Tibial nerve (tissue), 4 donors: ENCODE measurements at places on chromosomes 7 and 10. TPM values are rescaled to one million over a fixed set of nuclear protein-coding genes. Genes with fewer than 3 reads are reported as not detected.

DNA sequence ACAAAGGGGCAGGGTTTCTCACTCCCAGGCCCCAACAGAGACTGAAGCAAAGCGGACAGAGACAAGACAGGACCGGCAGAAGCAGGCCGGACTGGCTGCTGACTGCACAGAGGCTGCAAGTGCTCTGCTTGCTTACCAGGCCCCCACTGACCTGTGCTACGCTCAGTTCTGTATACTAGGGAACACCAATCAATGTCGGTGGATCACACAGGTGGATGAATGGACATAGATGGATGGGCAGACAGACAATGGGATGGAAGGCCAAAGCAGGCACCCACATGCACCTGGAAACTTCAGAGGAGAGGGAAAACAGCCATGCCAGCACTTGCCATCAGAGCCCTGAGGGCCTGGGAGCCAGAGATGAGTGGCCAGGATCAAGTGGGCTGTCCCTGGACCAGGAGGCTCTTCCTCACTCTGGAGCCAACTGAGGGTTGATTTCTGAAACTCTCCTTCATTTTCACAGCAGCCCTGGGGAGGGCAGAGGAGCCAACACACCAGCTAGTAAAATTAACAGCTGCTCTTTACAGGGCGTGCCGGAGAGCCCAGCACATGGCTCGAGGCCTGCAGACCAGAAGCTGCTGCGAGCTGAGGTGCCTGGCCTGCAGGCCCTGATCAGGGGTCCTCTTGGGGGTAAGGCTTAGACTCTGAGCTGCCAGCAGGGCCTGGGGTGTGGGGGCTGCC, 243.6 kb downstream of the KCNMA1 start:
- no peak overlapping the region for H3K27ac ChIP-seq
- H3K4me1 ChIP-seq: peaks cover 9% of the 10 kb centered on the region
- H3K36me3 ChIP-seq: no peaks in the 10 kb centered on the region
- no peak overlapping the region for H3K4me3 ChIP-seq
- no peaks in the 10 kb centered on the region for H3K27me3 ChIP-seq
- no peak for DNase-seq

DNA sequence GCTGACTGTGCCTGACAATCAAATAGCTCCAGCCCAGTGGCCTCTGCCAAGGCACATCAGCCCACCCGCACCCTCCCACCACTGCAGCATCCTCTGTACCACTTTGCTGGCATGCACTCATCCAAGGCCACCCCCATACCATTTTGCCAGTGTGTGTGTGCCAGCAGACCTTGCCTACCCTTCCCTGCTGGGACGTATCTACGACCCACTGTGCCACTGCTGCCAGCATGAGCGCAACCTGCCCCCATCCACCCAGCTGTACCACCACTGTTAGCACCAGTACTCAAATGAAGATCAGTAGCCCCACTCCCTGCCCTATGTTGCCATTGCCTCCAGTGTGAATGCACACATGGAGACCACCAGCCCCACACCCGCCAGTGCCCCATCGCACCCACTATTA, 149.4 kb upstream of the PTN start:
- no peaks in the 10 kb centered on the region for H3K4me1 ChIP-seq
- no peaks in the 10 kb centered on the region for H3K36me3 ChIP-seq
- H3K27me3 ChIP-seq: no peaks in the 10 kb centered on the region
- DNase-seq: no peak

GRCh38 chr10:91206837-91207474, 13.5 kb upstream of the PCGF5 start:
- H3K27ac ChIP-seq: no peak overlapping the region
- peaks cover 38% of the 10 kb centered on the region for H3K4me1 ChIP-seq
- no peaks in the 10 kb centered on the region for H3K27me3 ChIP-seq
- H3K36me3 ChIP-seq: no peaks in the 10 kb centered on the region
- no peak for DNase-seq

- H3K4me1 ChIP-seq: no peaks in the 10 kb centered on the region
- no peak overlapping the region for H3K27ac ChIP-seq
- no peak for DNase-seq
- H3K36me3 ChIP-seq: no peaks in the 10 kb centered on the region
- H3K27me3 ChIP-seq: no peaks in the 10 kb centered on the region
Measured at GRCh38 chr7:120986650-120987049, 1.9 kb upstream of the CPED1 start.

GRCh38 chr7:149719912-149720335, 53.5 kb downstream of the ZNF467 start:
- DNase-seq: no peak
- peaks cover 56% of the 10 kb centered on the region for H3K36me3 ChIP-seq
- peaks cover 51% of the 10 kb centered on the region for H3K4me1 ChIP-seq
- no peaks in the 10 kb centered on the region for H3K27me3 ChIP-seq
- peak overlapping the region; percentile 88 for H3K27ac ChIP-seq

The SRRM3 gene
- 0.22 TPM for total RNA-seq

The AQP1 gene
- total RNA-seq: 675 TPM

The HTR7 gene
- total RNA-seq: 0.44 TPM

The ZNF804B gene
- total RNA-seq: not detected

The C10orf53 gene
- not detected for total RNA-seq

The BMPER gene
- 12.5 TPM for total RNA-seq

The NKX1-2 gene
- total RNA-seq: not detected
